NCI-H187 (cell line): ENCODE measurements at places on chromosomes 11 and 22.

GRCh38 chr11:18495703-18496102 is 31.0 kb downstream of the TSG101 start:
- DNase-seq = no peak

- no peak for DNase-seq
Measured at GRCh38 chr11:120001178-120002090, 136.5 kb downstream of the TRIM29 start.

DNA sequence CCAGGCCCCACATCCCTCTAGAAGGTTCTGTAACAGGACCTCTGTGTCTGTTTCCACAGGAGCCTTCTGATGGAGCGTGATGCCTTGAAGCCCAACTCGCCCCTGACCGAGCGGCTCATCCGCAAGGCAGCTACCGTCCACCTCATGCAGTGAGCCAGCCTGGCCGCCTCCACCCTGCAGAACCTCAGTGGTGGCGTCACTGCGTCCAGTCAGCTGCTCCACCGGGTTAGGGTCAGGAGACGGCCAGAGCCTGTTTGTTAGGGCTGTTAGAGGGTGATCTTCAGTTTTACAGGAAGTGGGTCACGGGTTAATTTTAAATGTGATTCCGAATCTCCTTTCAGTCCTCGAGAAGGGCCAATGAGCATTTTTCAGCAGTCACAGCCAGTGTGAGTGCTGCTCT is 3.9 kb upstream of the GTSE1 start:
- no peak for DNase-seq

DNA sequence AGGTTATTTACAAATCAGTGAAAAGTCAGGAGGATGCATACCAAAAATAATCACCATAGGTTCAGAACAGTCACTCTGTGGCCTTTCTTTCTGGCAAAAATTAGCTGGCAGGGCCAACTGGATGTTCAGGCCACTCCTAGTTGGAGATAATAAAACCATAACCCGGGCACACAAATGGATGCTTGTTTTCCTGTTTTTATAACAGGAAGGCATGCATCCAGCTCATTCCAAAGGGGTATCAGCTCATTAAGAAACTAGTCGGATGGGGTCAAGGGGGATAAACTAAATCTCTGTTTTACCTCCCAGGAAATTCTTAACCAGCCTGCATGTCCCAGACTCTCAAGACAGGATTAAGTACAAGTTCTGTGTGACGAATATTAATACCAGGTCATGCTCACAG is 81.0 kb downstream of the FBXO7 start:
- no peak for DNase-seq

- DNase-seq = no peak
Measured at GRCh38 chr11:32333320-32333991, 101.9 kb downstream of the WT1 start.

GRCh38 chr11:79434283-79434682 is 6.5 kb downstream of the TENM4 start:
- DNase-seq = no peak

DNA sequence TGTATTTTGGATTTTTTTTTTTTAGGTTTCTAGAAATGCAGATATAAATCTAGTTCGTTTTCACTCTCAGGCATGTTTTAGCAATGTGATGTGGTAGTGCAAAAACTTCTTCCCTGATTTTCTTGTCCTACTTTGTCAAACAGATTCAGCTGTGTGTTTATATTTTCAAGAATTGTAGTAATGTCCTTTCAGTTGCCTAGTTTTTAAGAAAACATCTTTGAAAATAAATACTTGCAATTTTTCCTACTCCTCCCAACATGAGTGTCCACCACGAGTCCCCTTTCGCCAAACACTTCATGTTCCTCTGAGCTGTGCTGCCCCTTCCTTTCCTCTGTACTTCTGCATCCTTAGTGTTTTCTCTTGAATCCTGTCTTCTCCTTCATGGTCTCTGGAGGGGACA is 686.9 kb downstream of the NTM start:
- no peak for DNase-seq

GRCh38 chr11:8527939-8528338 is 66.1 kb downstream of the STK33 start:
- no peak for DNase-seq

DNA sequence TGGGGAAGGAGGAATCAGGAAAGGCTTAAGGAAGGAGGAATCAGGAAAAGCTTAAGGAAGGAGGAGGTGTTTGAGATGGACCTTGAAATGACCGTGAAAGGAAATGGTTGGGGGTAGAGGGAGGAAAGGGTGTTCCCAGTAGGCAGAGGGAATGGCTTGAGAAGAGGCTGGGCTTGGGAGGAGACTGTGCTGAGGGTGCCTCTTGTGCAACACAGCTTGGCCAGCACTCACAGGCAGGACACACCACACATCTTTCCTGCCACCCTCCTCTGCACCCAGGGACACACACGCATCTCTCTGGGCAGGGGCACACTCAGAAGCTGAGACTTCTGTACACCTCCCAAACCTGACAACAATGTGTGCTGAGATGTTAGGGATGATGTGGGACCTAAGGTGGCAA is 151.4 kb downstream of the FBXO7 start:
- no peak for DNase-seq

DNA sequence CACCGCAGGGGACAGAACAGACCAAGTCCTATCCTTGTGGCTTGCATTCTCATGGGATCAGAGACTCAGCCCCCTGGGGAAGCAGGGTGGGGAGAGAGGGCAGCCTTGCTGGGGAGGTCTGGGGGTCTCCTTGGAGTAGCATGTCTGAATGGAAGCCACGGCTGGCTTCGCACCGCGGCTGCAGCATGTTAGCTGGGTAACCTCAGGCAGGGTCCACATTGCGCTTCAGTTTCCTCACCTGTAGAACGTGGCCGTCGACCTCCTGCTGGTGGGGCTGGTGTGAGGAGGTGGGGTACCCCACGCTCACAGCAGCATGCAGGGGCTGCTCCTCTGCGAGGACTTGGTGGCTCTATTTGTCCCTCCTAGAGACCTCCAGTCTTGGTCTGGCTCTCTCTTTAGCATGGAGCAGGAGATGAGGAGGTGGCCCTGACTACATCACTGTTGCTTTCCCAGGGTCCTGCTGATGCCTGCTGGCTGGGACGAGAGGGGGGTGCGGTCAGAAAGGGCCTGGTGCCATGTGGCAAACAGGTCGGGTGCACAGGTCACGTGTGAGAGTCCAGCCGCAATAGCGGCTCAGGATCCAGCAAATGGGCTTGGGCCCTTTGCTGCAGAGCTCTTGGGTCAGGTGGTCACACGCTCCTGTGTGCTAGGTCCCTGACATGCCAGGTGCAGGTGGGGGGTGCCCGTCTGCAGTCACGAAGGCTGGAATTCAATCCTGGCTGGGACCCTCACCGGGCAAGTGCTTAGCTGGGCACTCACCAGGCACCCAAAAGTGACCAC is 35.4 kb upstream of the SMIM38 start:
- DNase-seq = no peak

DNA sequence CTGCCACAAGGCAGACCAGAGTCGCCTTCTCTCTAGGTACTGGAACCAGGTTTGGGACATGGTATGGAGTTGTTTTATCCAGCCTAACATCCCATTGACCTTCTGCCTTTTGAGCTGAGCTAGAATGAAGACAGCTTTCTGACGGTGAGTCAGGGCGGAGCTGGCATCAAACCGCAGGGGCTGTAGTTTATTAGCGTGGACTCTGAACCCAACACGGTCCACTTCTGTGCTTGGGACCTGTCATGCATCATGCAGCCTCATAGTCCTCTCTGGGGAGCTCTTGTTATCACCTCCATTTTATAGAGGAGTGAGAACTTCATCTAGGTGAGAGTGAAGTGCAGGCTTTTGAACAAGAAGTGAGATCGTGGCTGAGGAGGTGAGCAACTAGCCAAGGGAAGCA is 8.3 kb downstream of the GAL3ST1 start:
- DNase-seq = no peak

GRCh38 chr22:45503050-45503815 is 550 bp downstream of the FBLN1 start:
- no peak for DNase-seq

- no peak for DNase-seq
Measured at GRCh38 chr11:68652683-68653156, 31.6 kb upstream of the GAL start.

DNA sequence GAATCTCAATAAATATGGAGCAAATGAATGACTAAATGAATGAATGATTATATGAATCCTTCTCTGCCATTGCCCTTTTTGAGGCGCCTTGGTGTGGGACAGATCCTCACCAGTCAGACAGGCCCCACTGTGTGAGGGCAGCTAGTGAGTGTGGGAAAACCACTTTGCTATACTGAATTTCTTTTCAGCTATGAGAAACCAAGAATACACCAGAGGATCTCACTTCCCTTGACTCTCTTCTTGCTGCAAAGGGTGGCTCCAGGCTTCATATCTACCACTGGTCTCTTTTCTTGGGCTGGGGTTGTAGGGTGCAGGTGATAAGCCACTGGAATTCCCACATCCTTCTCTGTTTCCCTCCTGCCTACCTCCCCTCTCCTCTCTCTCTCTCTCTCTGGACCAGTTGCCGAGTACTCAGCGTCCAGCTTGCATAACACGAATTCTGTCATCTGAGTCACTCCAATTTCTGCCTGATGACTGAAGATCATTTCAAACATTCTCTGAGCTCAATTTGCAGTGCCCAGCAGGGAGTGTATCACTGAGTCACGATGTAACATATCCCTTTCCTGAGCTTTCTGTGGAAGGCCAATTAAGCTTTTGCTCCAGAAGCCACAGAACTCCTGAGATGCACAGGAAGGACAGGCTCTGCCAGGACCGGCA is 304.3 kb upstream of the NCAM1 start:
- no peak for DNase-seq

DNA sequence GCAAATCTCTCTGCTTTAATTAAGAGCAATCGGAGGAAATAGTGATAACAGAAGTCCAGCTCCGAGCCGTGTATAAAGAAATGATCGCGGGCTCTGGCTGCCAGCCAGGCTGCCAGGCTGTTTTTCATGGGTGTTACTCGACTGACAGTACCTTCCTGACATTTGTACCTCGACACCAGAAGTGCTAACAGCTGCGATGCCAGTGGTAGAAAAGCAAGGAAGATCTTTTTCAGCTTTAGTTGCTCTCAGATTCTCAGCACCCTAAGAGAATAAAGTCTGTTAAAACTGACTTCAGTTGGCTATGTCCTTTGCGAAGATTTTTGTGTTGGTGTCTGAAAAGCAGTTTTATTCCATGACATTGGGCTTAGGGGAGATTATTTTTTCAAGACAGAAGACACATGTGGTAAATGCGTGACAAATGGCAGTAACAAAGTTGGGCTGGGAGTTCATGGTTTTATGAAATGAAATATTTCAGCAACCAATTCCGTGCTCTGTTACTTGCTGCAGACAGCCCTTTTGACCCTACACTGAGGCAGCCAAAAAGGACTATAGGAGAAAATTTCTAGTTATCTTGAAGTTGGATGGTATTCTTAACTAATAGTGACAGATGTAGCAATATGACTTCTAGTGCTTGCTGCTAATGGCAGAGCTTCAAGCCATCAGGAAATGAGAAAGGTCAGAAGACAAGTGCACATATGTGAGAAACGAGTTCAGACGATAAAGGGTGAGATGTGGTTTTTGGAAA is 296.2 kb downstream of the CNTN5 start:
- no peak for DNase-seq

DNA sequence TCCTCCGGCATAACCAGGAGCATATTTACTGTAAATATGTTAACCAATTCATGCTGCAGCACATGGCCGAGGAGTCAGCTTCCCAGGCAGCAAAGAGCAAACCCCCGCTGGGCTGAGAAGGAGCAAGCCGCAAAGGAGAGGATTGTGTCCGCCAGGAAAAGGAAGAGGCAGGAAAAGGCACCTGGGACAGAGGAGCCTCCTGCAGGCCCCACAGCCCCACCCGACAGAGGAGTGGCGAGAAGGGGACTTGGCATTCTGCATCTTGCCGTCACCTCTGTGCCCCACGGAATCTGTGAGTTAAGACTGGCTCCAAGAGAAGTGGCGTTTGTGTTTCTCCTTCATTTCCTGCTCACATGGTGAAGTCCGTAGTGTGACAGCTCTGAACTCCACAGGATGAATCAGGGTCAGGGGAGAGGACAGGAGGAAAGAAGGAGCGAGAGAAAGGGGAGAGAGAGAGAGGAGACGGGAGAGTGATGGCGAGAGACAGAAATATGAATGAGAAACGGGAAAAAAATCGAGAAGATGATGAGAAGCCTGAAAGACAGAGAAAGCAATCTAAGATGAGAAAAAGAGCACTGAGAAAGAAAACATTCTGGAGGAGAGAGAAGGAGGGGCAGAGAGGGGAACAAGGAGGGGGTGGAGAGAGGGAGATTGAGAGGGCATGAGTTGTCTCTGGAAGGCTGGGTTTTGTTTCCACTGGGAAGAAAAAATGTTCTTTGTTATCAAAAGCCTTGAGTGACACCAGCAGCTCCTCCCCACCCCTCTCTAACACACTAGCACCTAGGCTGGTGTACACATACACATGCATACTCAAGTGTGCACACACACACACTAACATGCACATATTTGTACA is 489.6 kb downstream of the MN1 start:
- no peak for DNase-seq

DNA sequence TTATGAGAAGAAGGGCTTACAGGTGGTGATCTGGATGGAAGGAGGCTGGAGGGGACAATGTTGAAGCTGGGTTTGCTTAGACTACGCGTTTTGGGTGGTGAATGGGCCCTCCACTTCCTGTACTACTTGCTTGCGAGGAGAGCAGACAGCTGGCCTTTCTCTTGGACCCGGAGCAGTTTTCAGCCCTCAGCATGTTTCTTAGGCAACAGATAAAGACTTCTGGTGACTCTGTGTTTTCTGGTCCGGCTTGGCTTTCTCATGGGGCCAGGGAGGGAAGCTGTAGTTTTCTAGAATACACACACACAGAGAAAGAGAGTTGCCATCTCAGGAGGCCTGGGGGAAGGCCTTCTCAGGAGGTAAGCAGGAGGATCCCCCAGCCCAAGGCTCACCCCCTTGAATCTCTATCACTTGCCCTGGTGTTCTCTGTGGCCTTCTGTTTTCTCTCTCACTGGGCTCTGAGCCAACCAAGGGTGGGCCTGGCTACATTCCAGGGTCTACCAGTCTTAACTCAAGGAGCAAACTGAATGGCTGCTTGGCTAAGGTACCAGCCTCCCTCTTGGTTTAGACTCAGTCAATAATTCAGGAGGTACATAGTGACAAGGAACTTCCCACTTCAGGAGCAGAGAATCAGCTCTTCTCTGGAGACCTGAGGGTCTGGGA is 2.4 kb downstream of the CCS start:
- no peak for DNase-seq

GRCh38 chr11:122853971-122854446 is 15.7 kb downstream of the CRTAM start:
- peak; percentile 20 for DNase-seq

DNA sequence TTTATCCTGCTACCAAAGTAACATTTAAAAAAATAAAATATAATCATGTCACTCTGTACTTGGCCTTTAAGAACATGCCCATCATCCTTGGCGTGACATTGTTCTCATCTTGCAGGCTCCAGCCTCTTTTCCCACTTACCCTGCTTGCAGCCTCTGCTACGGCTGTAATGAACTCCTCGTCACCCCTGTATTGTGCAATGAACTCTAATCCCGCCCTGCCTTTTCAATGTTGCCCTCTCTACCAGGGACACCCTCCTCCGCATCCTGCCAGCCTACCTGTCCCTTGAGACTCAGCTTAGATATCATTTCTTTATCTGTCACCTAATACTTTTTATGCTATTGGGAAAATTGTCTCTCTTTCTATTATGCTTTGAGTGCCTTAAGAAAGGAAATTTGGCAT is 12.6 kb upstream of the MMP20 start:
- no peak for DNase-seq

GRCh38 chr11:31301549-31302510 is 67.7 kb downstream of the DCDC1 start:
- no peak for DNase-seq
